ENCODE measurements at places on chromosomes 3 and 15.

- no peak for DNase-seq
Measured at GRCh38 chr3:28972921-28973320, 307.9 kb upstream of the RBMS3 start.

DNA sequence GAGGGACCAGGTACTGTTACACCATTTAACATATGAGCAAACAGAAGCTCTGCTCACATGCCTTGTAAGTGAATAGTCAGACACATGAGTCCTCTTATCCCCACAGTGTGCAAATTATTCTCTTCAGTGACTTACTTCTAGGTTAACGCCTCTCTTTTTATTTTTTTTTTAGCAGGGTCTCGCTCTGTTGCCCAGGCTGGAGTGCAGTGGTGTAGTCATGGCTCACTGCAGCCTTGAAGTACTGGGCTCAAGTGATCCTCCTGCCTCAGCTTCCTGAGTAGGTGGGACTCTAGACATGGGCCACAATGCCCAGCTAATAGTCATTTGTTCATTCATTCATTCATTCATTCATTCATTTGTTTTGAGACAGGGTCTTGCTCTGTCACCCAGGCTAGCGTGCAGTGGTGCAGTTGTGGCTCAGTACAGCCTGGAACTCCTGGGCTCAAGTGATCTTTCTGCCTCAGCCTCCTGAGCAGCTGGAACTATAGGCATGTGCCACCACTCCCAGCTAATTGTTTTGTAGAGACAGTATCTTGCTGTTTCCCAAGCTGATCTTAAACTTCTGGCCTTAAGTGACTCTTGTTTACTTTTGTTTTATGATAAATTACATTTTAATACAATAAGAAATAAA lies 94.7 kb downstream of the LRRC28 start:
- DNase-seq = no peak

DNA sequence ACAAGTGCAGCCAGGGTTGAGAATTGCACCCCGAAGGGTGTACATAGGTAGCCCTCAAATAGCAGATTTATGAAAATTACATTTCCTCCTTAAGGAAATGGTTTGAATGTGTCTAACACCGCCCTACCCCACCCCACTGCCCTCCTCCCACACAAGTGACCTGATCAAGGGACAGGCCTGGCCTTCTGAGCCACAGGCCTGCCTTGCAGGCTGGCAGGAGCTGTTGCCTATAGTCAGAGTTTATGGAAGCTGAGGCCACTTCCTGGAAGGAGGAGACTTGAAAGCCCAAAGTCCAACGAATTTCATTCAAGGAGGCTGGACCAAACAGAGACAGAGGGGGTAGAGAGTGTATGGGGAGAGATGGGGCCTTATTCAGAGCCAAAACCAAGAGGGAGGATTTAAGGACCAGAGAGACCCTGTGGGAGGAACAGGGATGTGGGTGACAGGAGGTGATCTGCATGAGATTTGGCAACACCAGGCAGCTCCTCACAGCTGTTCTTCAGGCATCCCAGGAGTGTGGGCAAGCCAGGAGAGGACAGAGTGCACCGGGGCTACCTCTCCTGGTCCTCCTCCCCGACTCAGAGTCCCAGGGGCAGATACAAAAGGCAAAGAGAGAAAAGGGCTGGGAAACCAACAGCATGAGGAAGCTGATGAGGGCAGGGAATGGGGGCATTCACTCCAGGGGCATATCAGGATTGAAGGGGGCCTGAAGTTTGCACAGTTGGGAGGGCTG lies 100.4 kb upstream of the HES1 start:
- no peak for DNase-seq

- DNase-seq = no peak
Measured at GRCh38 chr3:60755094-60755493, 496.2 kb downstream of the FHIT start.

DNA sequence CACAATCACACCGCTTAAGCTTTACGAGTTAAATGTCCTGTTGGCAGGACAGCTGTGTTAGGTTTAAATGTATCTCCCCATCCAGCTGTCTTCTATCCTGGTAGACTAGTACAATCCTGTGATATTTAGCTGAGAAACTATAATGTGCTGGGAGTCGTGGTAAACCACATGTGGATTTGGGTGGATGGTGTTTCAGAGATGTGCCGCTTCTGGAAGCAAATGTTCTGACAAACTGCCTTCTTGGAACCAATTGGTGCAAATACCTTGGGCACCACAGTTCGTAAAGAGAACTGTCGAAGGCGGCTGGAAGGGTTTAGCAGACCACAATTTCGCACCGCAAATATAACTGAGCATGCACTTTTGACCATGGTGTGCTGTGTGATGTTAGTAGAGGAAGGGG lies 15.0 kb downstream of the SCG5 start:
- no peak for DNase-seq

- DNase-seq = no peak
Measured at GRCh38 chr3:187193181-187193580, 4.1 kb upstream of the RTP1 start.

- DNase-seq = no peak
Measured at GRCh38 chr3:25365636-25366035, 62.4 kb upstream of the RARB start.

DNA sequence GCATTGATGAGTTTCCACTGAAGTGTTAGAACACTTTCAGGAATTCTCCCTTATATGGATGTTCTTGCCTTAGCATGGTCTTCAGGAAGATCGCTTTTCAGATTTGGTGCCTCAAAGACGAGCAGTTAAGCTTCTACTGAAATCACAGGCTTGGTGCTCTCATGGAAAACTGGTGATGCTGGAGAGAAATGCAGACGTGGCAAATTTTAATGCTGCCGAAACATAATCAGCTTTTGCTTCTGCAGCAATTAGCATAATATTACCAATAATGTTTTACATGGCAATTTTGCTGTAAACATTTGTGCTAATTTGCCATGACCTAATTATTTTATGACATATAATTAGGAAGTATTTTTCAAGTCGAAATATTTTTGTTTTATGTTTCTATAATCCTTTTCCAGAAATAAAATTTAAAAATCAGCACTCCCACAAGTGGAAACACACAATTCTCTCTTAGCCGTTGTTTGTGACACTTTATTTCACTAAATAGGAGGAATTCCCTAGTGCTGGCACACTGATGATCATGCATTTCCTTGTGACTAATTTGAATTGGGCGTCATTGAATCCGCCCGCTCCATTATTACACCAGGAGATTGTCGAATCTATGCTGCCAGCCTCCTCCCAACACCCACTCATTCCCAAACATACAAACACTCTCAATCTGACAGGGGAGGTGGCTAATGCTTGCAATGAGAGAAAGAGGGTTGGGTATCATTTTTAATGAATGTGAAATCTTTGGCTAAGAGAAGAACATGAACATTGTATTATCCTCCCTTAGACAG lies 506.8 kb upstream of the PPP2R3A start:
- DNase-seq = no peak

- DNase-seq = no peak
Measured at GRCh38 chr15:31540633-31541032, 214.0 kb downstream of the KLF13 start.

GRCh38 chr3:50359760-50360110 lies 414 bp upstream of the TMEM115 start:
- DNase-seq = no peak

DNA sequence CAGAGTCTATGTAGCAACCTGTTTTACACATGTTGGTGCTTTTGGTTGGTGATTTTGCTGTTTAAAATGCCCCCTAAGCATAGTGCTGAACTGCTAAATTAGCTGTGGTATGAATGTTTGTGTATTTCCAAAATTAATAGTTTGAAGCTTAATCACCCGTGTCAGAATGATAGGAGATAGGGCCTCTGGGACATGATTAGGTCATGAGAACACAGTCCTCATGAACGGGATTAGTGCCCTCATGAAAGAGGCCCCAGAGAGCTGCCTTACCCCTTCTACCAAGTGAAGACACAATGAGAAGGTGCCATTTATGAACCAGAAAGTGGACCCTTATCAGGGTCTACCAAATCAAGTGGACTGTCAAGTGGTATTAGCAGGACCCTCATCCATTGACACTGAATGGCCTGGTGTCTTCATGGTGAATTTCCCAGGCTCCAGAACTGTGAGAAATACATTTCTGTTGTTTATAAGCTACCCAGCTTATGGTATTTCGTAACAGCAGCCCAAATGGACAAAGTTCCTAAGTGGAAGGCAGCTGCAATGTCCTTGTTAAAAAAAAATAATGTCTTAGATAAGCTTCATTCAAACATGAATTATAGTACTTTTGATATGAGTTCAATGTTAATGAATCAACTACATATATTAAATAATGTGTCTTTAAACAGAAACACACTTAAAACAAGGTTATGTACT lies 37.7 kb upstream of the FRMD4B start:
- DNase-seq = no peak

DNA sequence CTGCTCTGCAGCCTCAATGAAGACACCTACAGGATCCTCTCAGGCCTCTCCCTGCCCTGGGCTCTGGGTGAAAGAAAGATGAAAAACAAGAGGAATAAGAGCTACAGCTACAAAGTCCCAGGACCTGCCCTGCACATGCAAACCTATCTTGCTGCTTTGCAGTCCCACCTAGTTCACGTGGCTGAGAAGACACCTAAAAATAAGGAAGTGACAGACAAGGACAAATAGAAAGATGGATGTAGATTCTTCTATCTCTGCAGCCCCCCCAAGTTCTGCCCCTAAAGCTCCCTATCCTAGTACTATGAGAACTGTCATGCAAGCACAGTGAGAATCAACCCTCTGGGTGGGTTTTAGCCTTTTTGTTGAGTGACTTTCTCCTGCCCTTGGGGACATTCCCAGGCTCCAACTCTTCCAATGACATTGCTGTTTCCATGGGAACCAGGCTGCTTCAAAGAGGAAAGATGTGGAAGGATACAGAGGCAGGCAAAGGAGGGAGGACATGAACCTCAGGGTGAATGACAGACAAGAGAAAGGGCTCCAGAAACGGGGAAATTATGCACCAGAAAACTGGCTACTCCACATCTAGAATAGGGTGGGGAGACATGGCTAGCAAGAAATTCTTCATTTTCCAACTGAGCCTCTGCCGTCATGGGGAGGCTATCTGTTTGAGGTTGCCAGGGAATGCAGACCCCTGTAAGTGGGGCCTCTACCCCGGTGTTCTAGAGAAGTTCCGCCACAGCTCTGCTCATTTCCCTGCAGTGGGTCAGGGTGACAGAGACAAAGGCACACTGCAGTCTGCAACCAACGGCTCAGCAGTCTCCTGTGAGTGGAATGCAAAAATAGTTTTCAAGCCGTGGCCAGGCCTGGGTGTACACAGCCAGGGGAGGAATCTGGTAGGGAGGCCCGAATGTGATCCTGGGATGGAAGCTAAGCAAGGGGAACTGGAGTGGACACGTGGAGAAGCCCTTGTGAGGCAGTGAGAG lies 5.2 kb downstream of the CSPG5 start:
- DNase-seq = no peak

DNA sequence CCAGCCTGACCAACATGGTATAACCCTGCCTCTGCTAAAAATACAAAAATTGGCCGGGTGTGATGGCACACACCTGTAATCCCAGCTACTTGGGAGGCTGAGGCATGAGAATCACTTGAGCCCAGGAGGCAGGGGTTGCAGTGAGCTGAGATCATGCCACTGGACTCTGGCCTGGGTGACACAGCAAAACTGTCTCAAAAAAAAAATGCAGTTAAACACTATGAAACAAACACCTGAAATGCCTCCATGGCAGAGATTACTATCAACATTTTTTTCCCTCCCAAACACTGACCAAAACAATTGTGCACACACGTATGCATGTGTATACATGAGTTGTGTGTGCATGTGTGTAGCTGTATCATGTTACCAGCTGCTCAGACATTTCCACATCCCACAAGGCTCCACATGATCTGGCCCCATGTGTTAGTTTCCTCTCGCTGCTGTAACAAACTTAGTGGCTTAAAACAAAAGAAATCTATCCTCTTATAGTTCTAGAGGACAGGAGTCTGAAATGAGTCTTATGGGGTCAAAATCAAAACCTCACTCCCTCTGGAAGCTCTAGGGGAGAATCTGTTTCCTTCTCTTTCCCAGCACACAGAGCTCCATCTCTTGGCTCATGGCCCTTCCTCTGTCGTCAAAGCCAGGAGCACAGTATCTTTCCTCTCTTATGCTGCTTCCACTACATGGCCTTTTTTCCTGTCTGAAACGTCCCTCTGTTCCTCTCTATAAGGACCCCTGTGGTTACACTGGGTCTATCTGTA lies 34.5 kb downstream of the SLC41A3 start:
- no peak for DNase-seq

DNA sequence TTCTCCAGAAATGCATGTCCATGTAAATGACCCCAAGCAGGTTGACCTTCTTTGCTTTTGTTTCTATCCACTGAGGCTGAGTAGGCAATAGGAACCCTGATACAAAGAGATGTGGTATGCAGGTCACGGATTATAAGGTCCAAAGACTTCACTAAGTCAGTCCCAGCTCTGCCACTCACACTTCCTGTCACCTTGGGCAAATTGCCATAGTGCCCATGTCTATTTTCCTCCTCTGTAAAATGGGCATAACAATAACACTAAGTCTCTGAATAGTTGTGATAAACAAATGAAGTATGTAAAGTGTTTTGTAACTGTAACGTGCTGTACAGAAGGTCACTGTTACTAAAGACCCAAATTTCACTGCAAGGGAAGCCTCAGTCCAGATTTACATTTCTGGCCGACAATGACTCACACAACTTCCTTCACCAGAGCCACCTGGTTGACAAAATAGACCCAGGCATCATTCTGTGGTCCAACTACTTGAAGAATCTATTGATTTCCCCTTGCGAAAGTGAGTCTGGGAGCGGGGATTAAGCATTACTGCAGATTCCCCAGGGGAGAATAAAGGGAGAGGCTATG lies 175.4 kb upstream of the LPP start:
- no peak for DNase-seq

- DNase-seq = peak; percentile 10
Measured at GRCh38 chr3:131020122-131020693, 6.4 kb downstream of the ASTE1 start.

GRCh38 chr3:134432236-134432635 lies 53.5 kb downstream of the ANAPC13 start:
- DNase-seq = no peak

- no peak for DNase-seq
Measured at GRCh38 chr3:183370391-183370790, 58.0 kb downstream of the MCF2L2 start.

DNA sequence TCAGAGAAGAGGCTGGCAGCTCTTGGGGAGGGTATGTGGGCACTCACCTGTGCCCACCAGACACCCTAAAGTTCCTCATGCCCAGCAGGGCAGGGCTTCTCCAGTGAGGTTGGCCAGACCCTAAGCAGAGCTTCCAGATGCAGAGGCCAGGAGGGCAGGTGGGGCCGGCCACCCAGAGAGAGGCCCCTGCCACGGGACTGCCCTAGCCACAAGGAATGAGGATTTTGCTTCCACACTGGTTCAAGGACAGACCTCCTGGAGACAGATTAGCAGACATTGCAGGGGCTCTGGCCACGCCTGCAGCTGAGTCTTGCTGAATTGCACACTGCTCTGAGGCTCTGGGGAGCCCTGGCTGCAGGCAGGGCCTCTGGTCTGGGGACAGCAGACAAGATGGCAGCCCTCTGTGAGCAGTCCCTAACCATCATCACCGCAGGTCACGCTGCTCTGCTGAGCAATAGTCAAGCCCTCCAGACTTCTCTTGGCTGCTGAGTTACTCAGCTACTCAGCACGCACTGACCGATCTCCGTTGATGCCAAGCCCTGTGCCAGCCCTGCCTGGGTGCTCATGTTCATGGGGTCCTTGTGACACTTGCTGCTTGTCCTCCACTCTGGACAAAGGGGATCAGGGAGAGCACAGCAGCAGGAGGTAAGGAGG lies 117.4 kb upstream of the ABHD17C start:
- no peak for DNase-seq

Data from germinal center (tissue), 1 donor.